ENCODE measurements at places on chromosomes 1 and 21. TPM values are rescaled to one million over a fixed set of nuclear protein-coding genes. Genes with fewer than 3 reads are reported as not detected.
A peak's percentile ranks its signal among the peaks of the same experiment; 100 is the strongest.

RGSL1 gene
- total RNA-seq = not detected

- no peaks in the 10 kb centered on the region for H3K27me3 ChIP-seq
- H3K36me3 ChIP-seq = no peaks in the 10 kb centered on the region
- H3K4me3 ChIP-seq = no peak overlapping the region
Observed at GRCh38 chr21:21688889-21689288, 690.7 kb downstream of the NCAM2 start.

FCRL4 gene
- not detected for total RNA-seq

- no peak for DNase-seq
- no peaks in the 10 kb centered on the region for H3K27me3 ChIP-seq
- H3K4me1 ChIP-seq = peaks cover 20% of the 10 kb centered on the region
- H3K27ac ChIP-seq = peak overlapping the region; percentile 61
- H3K4me3 ChIP-seq = no peak overlapping the region
Observed at GRCh38 chr1:64623750-64624191, 121.1 kb upstream of the RAVER2 start.

DNA sequence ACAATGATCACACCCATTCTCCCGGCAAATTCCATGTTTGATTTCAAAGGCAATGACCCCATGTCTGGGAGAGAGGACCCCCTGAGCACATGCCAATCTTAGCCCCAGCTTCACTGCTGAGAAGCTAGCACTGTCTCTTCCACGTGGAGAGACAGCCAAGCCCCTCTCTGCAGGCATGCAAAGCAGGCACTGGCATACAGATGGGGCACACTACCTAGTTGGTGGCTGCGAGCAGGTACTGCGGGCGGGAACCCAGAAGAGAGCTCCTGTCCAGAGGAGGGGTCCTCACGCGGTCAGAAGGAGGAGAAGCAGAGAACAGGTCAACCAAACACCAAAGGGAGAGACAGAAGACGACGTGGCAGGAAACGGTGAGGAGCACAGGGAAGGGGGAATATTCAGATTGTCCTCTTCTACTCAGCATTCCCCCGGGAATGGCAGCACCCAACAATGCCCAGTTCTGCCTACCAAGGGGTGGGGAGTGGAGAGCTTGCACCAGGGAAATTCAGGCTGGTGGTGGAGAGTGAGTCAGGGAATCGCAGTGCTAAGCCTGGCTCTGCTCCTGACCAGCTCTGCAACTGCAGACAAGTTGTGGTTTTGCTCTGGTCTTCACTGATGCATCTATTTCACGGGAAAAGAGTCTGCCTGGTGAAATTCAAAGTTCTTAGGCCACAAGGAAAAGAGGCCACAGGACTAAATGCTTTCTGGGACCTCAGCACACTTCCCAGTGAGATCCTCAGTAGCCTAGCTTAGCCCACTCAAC is 48.1 kb upstream of the GOLT1A start:
- H3K4me1 ChIP-seq = peaks cover 5% of the 10 kb centered on the region
- H3K36me3 ChIP-seq = no peaks in the 10 kb centered on the region
- peaks cover 29% of the 10 kb centered on the region for H3K27me3 ChIP-seq
- DNase-seq = no peak

GRCh38 chr1:81151206-81151605 is 649.5 kb upstream of the ADGRL2 start:
- H3K27ac ChIP-seq = no peak overlapping the region
- no peaks in the 10 kb centered on the region for H3K36me3 ChIP-seq
- H3K4me3 ChIP-seq = no peak overlapping the region
- no peak for DNase-seq

GRCh38 chr21:34986561-34987500 is 62.3 kb downstream of the RUNX1 start:
- no peak overlapping the region for H3K4me3 ChIP-seq
- H3K4me1 ChIP-seq = peaks cover 27% of the 10 kb centered on the region
- no peaks in the 10 kb centered on the region for H3K36me3 ChIP-seq
- no peaks in the 10 kb centered on the region for H3K27me3 ChIP-seq

HSD3B2 gene
- not detected for total RNA-seq

DNA sequence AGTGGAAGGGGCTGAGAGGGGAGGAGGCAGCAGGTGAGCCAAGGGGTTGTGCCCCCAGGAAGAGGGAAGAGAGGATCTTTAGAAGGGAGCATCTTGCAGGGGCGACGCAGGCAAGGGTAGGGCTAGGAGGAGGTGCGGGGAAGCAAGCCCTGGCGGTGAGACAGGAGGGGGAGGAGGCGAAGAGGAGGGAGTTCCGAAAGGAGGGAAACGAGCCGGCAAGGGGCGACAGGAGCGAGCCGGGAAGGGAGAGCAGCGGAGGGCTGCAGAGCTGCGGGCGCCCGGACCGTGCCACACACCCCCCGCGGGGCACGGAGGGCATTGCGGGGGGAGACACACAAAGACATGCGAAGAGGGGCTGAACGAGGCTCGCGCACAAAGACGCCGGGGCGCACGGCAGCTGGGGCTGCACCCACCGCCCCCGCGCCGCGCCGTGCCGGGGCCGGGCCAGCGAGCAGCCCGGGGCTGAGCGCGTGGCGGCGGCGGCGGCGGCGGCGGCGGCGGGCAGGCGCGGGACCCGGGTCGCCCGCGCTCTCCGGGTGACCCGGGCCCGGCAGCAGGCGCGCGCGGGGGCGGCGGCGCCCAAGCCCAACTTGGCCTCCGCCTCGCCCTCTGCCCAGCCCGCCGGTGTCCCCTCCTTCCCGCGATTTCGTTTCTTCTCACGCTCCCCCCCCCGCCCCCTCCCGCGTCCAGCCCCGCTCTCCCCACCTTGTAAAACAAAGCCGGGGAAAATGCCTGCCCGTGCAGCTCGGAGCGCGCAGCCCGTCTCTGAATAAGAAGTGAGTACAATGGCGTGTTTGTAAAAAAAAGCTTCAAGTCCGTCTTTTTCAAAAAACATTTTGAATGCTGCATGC is at the start of gene KCNK2:
KCNK2 (plus strand) TSS at position 206 of the 851 bp plus-strand sequence. CDS start 649 bp downstream, outside the sequence.
- DNase-seq = no peak
- peak within 1 kb of the TSS; percentile 77 for H3K4me3 ChIP-seq
- no peaks in the 10 kb centered on the region for H3K36me3 ChIP-seq
- peaks cover 71% of the 10 kb centered on the region for H3K27me3 ChIP-seq
- H3K27ac ChIP-seq = no peak within 1 kb of the TSS

- no peak for DNase-seq
- no peak overlapping the region for H3K4me3 ChIP-seq
Observed at GRCh38 chr1:109634771-109635750, 15.4 kb downstream of the AMPD2 start.

- no peak overlapping the region for H3K4me3 ChIP-seq
- no peak overlapping the region for H3K27ac ChIP-seq
- DNase-seq = no peak
- H3K36me3 ChIP-seq = peaks cover 2% of the 10 kb centered on the region
Observed at GRCh38 chr1:201344206-201345080, 33.0 kb downstream of the TNNT2 start.

DNA sequence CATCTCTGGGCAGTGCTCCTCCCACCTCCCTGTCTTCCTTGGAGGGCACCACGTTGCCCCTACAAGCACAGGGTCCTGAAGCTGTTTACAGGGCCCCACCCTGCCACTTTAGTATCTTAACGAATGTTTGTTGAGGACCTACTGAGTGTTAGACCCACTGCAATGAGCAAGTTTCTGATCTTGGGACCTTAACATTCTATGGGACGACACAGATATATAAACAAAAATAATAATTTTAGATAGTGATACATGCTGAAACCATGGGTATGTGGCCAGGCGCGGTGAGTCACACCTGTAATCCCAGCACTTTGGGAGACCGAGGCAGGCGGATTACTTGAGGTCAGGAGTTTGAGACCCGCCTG is 10.1 kb downstream of the ENTREP3 start:
- H3K36me3 ChIP-seq = peaks cover 7% of the 10 kb centered on the region
- H3K4me1 ChIP-seq = peaks cover 35% of the 10 kb centered on the region
- peak overlapping the region; percentile 80 for H3K27ac ChIP-seq
- peak overlapping the region; percentile 72 for H3K4me3 ChIP-seq
- DNase-seq = no peak
- no peaks in the 10 kb centered on the region for H3K27me3 ChIP-seq

EXTL1 gene
- 0.34 TPM for total RNA-seq

DNA sequence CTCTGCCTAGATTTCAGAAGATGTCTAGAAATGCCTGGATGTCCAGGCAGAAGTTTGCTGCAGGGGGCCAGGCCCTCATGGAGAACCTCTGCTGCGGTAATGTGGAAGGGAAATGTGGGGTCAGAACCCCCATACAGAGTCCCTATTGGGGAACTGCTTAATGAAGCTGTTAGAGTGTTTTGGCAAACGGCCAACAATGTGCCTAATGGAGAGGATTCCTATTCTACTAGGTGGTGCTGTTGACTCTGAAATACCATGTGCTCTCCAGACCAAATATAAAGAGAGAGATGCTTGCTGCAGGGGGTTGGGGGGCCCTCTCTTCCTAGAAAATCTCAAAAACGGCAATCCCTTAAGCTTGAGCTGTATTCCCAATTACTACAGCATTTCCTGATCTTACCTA is 57.1 kb upstream of the DR1 start:
- no peak overlapping the region for H3K4me3 ChIP-seq
- H3K27ac ChIP-seq = no peak overlapping the region
- DNase-seq = no peak

PAPPA2 gene
- not detected for total RNA-seq

DNA sequence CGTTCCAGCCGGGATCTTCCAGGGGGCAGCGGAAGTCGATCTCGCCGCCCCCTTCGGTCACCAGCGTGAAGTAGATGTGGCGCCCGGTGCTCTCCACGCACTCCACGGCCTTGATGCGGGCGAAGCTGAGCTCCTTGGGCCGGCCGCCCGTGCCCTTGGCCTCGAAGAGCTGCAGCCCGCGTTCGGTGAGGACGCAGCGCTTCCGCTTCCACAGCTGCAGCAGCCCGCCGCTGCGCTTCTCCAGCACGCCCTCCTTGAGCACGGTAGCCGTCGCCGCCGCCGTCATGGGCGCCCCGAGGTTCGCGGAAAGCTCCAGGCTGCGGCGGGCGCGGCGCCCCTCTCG is 516 bp downstream of the PHLDA3 start:
- peaks cover 15% of the 10 kb centered on the region for H3K36me3 ChIP-seq
- no peaks in the 10 kb centered on the region for H3K27me3 ChIP-seq
- peak overlapping the region; percentile 85 for H3K27ac ChIP-seq
- H3K4me3 ChIP-seq = peak overlapping the region; percentile 96

DNA sequence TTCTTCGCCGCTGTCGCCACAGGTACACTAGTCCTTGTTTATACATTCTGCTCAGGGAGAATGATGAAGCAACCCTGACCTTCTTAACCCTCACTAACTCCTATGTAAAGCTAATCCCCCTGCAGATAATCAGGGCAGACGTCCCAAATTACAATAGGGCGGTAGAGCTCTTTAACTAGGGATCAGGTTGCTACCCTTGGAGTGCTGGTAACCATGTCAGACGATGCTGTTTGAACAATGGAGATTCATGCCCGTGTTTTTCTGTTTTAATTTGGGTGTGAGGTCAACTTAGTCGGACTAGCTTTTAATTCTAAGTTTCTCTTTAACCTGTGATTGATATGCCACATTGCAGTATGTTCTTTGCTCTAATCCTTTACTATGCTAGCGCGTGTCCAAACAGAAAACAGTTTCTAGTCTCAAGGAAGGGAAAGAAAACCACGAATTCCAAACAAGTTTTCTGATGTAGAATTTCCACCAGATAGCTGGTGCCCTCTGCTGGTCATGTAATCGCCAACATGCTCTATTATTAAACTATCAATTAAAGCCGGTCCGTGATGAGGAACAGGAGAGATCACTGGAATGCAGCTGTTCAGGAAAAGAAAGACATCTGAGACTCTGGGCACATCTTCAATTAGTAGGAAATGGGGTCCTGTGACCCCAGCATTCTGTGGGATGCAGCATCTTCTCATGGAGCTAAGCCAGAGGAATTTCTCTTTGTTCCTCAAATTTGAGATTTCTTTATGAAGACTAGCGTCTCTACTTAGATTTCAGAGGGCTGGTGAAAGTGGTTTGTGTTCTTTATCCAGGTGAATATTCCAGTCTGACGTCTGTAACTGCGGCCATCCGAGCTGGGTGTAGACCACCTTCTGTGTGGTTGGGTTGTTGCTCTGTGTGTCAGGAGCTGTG is 18.3 kb upstream of the VAMP3 start:
- no peaks in the 10 kb centered on the region for H3K36me3 ChIP-seq
- peaks cover 8% of the 10 kb centered on the region for H3K4me1 ChIP-seq
- no peaks in the 10 kb centered on the region for H3K27me3 ChIP-seq
- peak overlapping the region; percentile 74 for H3K4me3 ChIP-seq

GRCh38 chr1:33188572-33189275 is 6.9 kb upstream of the TRIM62 start:
- no peaks in the 10 kb centered on the region for H3K36me3 ChIP-seq
- no peaks in the 10 kb centered on the region for H3K4me1 ChIP-seq
- H3K4me3 ChIP-seq = no peak overlapping the region

SMCP gene
- total RNA-seq = not detected

DNA sequence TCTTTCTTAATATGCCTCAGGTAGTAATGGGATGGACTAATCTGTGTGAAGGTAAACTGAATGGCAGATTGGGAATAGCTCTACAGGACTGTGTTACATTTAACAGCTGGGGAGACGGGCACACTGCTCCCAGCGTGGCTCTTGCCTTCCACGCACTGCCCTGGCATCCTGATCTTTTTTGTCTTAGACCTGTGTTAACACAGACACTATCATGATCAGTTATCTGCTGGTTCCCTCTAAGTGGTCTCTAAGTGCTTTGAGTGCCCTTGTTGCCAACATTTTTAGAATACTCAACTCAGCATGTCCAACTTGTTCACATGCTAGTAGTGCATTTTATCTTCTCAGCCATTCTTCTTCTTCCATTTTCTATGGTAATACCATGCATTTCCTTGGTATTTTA is 208.1 kb downstream of the RYR2 start:
- no peaks in the 10 kb centered on the region for H3K27me3 ChIP-seq
- DNase-seq = no peak
- no peaks in the 10 kb centered on the region for H3K36me3 ChIP-seq
- no peak overlapping the region for H3K4me3 ChIP-seq
- no peaks in the 10 kb centered on the region for H3K4me1 ChIP-seq

DNA sequence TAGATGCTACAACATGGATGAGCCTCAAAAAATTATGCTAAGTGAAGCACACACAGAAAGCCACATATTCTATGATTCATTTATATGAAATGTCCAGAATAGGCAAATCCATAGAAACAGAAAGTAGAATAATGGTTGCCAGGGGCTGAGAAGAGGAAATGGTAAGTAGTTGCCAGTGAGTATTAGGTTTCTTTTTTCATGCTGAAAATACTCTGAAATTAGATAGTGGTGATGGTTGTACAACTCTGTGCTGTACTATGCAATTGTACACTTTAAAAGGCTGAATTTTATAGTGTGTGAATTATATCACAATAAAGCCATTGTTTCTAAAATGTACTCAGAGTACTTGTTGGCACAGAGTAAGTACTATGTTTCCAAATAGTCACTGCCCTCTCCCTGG is 15.5 kb upstream of the GFI1 start:
- no peak overlapping the region for H3K27ac ChIP-seq
- peaks cover 10% of the 10 kb centered on the region for H3K27me3 ChIP-seq
- no peak overlapping the region for H3K4me3 ChIP-seq
- H3K36me3 ChIP-seq = no peaks in the 10 kb centered on the region
- H3K4me1 ChIP-seq = peaks cover 4% of the 10 kb centered on the region

- no peak overlapping the region for H3K27ac ChIP-seq
- H3K36me3 ChIP-seq = no peaks in the 10 kb centered on the region
- H3K27me3 ChIP-seq = peaks cover 11% of the 10 kb centered on the region
- H3K4me1 ChIP-seq = peaks cover 16% of the 10 kb centered on the region
Observed at GRCh38 chr1:31617916-31618746, 642 bp downstream of the HCRTR1 start.

CASQ1 gene
- total RNA-seq = not detected

SPATA45 gene
- not detected for total RNA-seq

ARHGEF16 gene
- total RNA-seq = 3.2 TPM

GRCh38 chr1:65179148-65179547 is 31.1 kb downstream of the AK4 start:
- H3K27ac ChIP-seq = no peak overlapping the region
- H3K36me3 ChIP-seq = no peaks in the 10 kb centered on the region
- no peaks in the 10 kb centered on the region for H3K27me3 ChIP-seq
- no peak overlapping the region for H3K4me3 ChIP-seq

GRCh38 chr1:10057343-10057742 is 24.6 kb downstream of the UBE4B start:
- no peak for DNase-seq
- no peaks in the 10 kb centered on the region for H3K27me3 ChIP-seq
- peaks cover 32% of the 10 kb centered on the region for H3K4me1 ChIP-seq
- H3K27ac ChIP-seq = peak overlapping the region; percentile 80

DDAH1 gene
- 40.8 TPM for total RNA-seq
